ENCODE measurements at places on chromosomes 2 and 18. TPM values are rescaled to one million over a fixed set of nuclear protein-coding genes. Genes with fewer than 3 reads are reported as not detected.

The VWA3B gene
- not detected for total RNA-seq

The NPHP1 gene
- 4.6 TPM for total RNA-seq

The SLC9A4 gene
- total RNA-seq: under 0.01 TPM

The TUBA3E gene
- not detected for total RNA-seq

The ADCYAP1 gene
- total RNA-seq: not detected

The NTSR2 gene
- not detected for total RNA-seq

The TDRD15 gene
- not detected for total RNA-seq

The RNASEH1 gene
- total RNA-seq: 42.8 TPM

The ABCB11 gene
- total RNA-seq: 0.98 TPM

The PTPN18 gene
- 28.1 TPM for total RNA-seq

The PLB1 gene
- 0.33 TPM for total RNA-seq

The NOSTRIN gene
- total RNA-seq: 0.65 TPM

The DPP4 gene
- total RNA-seq: 16.0 TPM

The RESP18 gene
- total RNA-seq: not detected

The SPEG gene
- total RNA-seq: 1.4 TPM

The RAMP1 gene
- total RNA-seq: not detected

The FRZB gene
- total RNA-seq: under 0.01 TPM

The PAX8 gene
- 1.3 TPM for total RNA-seq

The ACTG2 gene
- total RNA-seq: 0.67 TPM

The UBE2E3 gene
- 58.5 TPM for total RNA-seq

The TANC1 gene
- total RNA-seq: 98.1 TPM

The LAMA1 gene
- 0.33 TPM for total RNA-seq

The SNTG2 gene
- not detected for total RNA-seq

The GAL3ST2 gene
- total RNA-seq: not detected

The EPHA4 gene
- total RNA-seq: 39.4 TPM

The DSG4 gene
- not detected for total RNA-seq

The CRYBA2 gene
- not detected for total RNA-seq

The CRYGD gene
- not detected for total RNA-seq

The CCDC74B gene
- total RNA-seq: 2.9 TPM

The HNMT gene
- total RNA-seq: 6.2 TPM

The PSMA8 gene
- not detected for total RNA-seq

The AGFG1 gene
- 76.1 TPM for total RNA-seq

The DQX1 gene
- under 0.01 TPM for total RNA-seq

The PDE6D gene
- 25.5 TPM for total RNA-seq

The CIDEA gene
- total RNA-seq: 6.4 TPM

The C2orf74 gene
- 1.3 TPM for total RNA-seq

The SLC19A3 gene
- 0.33 TPM for total RNA-seq

The GRHL1 gene
- total RNA-seq: 0.57 TPM

The TGFA gene
- total RNA-seq: 5.3 TPM

The CIB4 gene
- total RNA-seq: not detected

The AQP12B gene
- total RNA-seq: not detected

The SNORC gene
- total RNA-seq: 0.65 TPM

The EPB41L3 gene
- 60.9 TPM for total RNA-seq

The CAPN14 gene
- total RNA-seq: not detected
